Upper lobe of right lung (tissue), 1 donor: ENCODE measurements at places on chromosomes 1 and 21. TPM values are rescaled to one million over a fixed set of nuclear protein-coding genes. Genes with fewer than 3 reads are reported as not detected.

- DNase-seq: no peak
- no peaks in the 10 kb centered on the region for H3K27me3 ChIP-seq
- no peak overlapping the region for H3K27ac ChIP-seq
- no peak overlapping the region for H3K4me3 ChIP-seq
- no peaks in the 10 kb centered on the region for H3K36me3 ChIP-seq
Measured at GRCh38 chr1:71463144-71463543, 382.3 kb upstream of the ZRANB2 start.

DNA sequence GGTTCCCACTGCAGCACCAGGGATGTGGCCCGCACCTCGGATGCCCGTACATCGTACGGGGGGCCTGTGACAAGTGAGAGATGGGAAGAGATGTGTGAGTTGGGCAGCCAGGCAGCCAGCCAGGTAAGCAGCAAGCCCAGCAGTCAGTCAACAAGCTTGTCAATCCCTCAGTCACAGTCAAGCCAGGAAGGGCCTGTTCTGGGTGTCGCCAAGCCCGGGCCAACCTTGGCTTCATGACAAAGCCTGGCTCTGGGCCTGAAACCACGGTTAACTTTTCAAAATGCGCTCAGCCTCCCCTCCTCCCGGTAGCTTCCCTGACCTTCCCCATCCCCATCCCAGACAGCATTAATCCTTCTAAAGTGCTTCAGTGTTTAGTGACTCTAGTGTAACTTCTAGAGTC lies 31.8 kb downstream of the MYOM3 start:
- H3K27me3 ChIP-seq: no peaks in the 10 kb centered on the region
- no peak overlapping the region for H3K4me3 ChIP-seq
- no peaks in the 10 kb centered on the region for H3K4me1 ChIP-seq

DNA sequence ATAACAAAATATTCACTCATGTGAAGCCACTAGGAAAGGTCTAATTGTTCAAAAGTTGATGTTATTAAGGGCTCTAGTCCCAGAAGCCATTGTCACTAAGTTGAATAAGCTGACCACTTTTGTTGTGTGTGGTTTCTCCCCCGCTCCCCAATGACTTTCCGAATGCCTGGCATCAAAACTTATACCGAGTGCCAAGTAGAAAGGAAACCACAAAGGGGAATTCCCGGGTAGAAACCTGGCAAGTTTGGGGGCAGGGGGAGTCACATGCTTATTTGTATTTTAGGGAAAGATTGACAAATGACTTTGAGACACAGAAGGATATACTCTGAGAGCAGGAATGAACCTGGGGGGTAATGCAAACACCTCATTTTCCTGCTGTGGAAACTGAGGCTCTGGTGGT lies 154.1 kb downstream of the TGFBR3 start:
- DNase-seq: no peak
- no peaks in the 10 kb centered on the region for H3K36me3 ChIP-seq
- H3K4me1 ChIP-seq: peaks cover 35% of the 10 kb centered on the region
- H3K27me3 ChIP-seq: no peaks in the 10 kb centered on the region
- H3K4me3 ChIP-seq: no peak overlapping the region

- H3K4me1 ChIP-seq: peaks cover 34% of the 10 kb centered on the region
- H3K27me3 ChIP-seq: no peaks in the 10 kb centered on the region
- peaks cover 83% of the 10 kb centered on the region for H3K36me3 ChIP-seq
- no peak overlapping the region for H3K4me3 ChIP-seq
- peak overlapping the region; percentile 14 for H3K27ac ChIP-seq
Measured at GRCh38 chr1:23964790-23965740, 5.4 kb downstream of the PNRC2 start.

DNA sequence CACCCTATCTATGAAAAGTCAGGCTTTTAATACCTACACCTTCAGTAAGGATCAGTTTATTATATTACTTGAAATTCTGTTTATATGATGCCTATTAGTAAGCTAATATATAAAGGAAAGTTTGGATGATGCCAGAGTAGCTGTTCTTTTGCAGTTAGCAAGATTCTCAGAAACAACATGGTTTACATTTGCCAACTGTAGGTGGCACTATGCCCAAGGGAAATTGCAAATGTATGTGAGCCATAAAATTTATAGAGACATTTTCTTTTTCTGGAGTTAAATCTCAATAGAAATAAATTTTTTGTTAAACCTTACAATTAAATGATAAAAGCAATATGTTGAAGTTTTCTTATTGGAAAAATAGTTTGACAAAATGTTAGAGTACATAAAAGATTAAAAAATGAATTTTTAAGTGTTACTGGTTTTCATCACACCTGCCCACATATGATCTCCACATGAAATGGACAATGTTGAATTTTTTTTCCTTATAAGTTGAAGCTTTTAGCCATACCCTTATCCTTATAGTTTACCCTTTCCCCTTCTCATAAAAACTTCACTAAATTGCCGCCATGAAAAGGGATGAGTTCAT lies 32.1 kb upstream of the EPHX4 start:
- H3K4me3 ChIP-seq: no peak overlapping the region
- no peak for DNase-seq
- no peaks in the 10 kb centered on the region for H3K4me1 ChIP-seq
- no peak overlapping the region for H3K27ac ChIP-seq
- no peaks in the 10 kb centered on the region for H3K36me3 ChIP-seq
- no peaks in the 10 kb centered on the region for H3K27me3 ChIP-seq

GRCh38 chr1:209767706-209768105 lies 11.9 kb downstream of the TRAF3IP3 start:
- no peaks in the 10 kb centered on the region for H3K27me3 ChIP-seq
- H3K4me3 ChIP-seq: no peak overlapping the region
- H3K36me3 ChIP-seq: no peaks in the 10 kb centered on the region
- no peak overlapping the region for H3K27ac ChIP-seq
- no peak for DNase-seq
- peaks cover 16% of the 10 kb centered on the region for H3K4me1 ChIP-seq

DNA sequence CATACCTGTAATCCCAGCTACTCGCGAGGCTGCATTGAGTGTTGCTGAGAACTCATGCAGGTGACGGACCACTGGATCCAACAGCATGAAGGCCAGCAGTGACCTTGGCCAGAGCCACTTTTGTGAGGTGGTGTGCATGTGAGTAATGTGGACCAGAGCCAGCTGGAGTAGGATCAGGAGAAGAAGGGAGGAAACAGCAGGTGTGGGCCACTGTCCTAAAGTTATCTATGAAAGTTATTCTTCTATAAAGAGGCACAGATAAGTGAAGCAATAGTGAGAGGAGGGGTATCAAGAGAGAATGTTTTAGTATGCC lies 47.8 kb downstream of the TCP10L start:
- H3K27me3 ChIP-seq: no peaks in the 10 kb centered on the region
- no peak overlapping the region for H3K4me3 ChIP-seq
- H3K4me1 ChIP-seq: no peaks in the 10 kb centered on the region
- no peak overlapping the region for H3K27ac ChIP-seq
- no peak for DNase-seq

The RRP15 gene
- 16.9 TPM for total RNA-seq

The RNU5D-1 gene
- not detected for total RNA-seq

The FRRS1 gene
- 6.8 TPM for total RNA-seq
